Stimulated activated CD8-positive, alpha-beta memory T cell treated with anti-CD3 and anti-CD28 coated beads, Interleukin-4, amount 100 ng/mL, for 4 hours (primary cell): ENCODE measurements at places on chromosomes 3 and 15.

DNA sequence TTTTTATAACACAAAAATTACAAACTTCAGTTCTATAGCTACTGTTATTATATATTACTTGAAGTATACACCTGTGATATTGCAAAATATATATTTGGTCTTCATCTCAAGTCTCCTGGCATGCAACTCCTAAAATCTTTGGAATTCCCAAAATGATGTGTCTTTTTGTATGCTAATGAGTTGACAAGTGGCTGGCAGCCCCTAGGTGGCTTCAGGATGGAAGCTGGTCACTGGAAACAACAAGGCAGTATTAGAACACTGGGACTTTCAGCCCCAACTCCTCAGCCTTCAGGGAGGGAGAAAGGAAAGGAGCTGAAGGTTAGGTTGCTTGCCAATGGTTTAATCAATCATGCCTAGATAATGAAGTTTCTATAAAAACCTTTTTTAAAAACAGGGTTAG, 112.0 kb downstream of the SCAPER start:
- no peak for DNase-seq

DNA sequence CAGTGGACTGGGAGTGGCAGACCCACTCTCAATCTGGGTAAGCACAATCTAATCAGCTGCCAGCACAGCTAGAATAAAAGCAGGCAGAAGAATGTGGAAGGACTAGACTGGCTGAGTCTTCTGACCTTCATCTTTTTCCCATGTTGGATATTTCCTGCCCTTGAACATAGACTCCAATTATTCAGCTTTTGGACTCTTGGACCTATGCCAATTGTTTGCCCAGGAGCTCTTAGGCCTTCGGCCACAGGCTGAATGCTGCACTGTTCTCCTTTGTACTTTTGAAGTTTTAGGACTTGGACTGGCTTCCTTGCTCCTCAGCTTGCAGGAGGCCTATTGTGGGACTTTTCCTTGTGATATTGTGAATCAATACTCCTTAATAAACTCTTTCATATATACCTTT, 477.7 kb upstream of the ZNF385D start:
- DNase-seq, result no peak

GRCh38 chr3:79187426-79187825, 580.4 kb downstream of the ROBO1 start:
- DNase-seq, result no peak

GRCh38 chr15:29756358-29757267, 65.7 kb downstream of the TJP1 start:
- DNase-seq, result no peak

DNA sequence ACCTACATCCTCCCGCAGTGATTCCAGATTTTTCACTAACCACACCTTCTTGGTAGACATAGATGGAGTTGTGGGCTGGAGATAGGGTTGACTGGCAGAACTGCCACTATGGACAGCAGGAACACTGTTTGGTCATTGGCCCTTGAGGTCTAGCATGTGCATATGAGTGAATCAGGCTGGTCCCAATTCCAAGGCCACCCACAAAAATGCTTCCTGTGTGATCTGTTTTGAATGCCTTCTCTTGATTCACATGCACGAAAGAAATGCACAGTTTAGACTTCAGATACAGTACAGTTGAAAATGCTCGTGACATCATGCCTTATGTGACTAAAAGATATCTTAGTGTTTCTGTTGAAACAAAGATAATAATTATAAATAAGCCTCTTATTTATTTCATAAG, 285.8 kb upstream of the SEMA6D start:
- DNase-seq, result no peak

- no peak for DNase-seq
These were observed 67.7 kb downstream of the IFT80 start for GRCh38 chr3:160331127-160331937.

- no peak for DNase-seq
These were observed 123.1 kb upstream of the UMPS start for GRCh38 chr3:124607163-124607562.

DNA sequence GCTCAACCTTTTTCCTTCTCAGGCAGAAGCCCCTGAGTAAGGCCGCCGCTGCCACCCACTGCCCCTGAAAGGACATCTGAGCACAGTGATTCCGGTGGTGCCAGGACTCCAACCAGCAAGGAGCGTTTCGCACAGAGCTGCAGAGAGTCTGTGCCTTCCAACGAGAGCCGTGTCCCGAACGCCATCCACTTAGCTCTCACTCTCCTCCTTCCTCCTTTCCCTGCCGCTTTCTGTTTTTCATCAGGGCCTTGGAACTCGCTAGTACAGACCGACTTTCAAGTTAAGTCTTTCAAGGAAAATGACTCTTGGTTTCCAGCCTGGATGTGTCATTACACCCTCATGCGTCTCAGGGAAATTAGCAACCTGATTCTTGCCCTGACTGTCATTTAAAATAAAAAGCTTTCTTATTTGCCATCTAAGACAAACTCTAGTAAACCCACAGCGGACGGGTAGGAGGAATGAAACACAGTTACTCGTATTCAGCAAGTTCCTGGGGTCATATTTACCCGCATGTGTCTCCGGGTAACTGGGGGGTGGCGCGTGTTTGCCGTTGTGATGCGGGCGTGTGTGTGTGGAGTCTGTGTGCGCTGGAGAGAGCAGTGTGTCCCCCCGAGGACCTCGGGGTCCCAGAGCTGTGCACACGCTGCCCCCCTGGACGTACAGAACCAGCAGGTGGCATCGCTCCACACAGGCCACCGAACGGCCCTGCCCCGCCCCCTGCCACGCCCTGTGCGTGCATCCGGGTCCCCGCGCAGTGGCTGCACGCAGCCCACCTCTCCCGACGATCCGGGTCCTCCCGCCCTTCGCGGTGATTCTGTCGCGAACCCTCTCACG, 30.4 kb upstream of the ALDH1A3 start:
- peak; percentile 5 for DNase-seq
